Stimulated activated CD8-positive, alpha-beta memory T cell treated with anti-CD3 and anti-CD28 coated beads, Interleukin-4, amount 100 ng/mL, for 4 hours (primary cell): ENCODE measurements at places on chromosomes 2 and 18.

- no peak for DNase-seq
These were observed 54.0 kb downstream of the CLASP1 start for GRCh38 chr2:121595012-121595891.

DNA sequence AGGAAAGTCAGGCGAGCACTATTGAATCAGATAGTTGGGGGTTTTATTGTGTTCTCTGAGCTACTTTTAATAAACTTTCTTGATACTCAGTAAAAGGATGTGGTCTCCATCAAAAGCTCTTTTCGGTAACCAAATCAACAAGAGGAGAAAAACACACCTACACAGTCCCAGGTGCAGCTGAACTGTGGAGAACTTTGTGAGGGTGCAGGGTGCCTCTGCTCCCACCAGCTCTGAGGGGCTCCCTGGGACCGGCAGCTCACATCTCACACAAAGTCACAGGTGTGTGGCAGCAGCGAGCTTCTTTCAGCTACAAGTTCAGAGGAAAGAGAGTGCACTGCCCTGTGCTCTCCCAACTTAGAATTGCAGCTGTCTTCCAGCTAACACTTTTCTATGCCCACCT is 650.4 kb downstream of the RNF144A start:
- peak; percentile 21 for DNase-seq

DNA sequence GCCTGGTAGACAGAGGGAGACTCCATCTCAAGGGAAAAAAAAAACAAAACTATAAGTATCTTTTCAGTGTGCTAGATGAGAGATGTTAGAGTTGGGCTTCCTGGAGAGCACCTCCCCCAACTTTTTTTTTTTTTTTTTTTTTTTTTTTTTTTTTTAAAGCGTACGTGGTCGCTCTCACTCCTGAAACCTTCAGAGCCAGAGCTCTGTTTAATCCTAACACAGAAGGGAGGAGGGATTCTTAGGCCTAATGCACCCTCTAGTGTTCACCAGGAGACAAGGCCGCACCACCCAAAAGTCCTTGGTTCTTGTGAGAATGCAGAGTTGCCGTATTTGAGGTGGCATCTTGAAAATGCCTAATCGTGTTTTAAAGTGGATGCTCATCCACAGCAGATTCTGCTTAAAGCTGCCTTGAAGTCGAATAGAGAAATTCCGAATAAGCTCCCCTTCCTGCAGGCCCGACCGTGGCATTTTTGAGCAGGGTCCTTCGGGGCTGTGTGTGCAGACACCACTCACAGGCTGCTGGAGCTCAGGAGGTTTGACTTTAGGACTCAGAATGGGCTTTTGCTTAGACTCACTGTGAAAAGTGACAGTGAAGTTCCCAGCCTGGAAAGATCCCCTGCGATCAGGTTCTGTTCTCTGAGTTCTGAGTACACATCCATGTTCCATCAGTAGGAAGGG is 252.6 kb downstream of the AGAP1 start:
- DNase-seq: no peak

- DNase-seq: no peak
These were observed 15.3 kb upstream of the CIDEA start for GRCh38 chr18:12238826-12239225.

GRCh38 chr2:123717636-123718334 is 307.3 kb upstream of the CNTNAP5 start:
- no peak for DNase-seq

DNA sequence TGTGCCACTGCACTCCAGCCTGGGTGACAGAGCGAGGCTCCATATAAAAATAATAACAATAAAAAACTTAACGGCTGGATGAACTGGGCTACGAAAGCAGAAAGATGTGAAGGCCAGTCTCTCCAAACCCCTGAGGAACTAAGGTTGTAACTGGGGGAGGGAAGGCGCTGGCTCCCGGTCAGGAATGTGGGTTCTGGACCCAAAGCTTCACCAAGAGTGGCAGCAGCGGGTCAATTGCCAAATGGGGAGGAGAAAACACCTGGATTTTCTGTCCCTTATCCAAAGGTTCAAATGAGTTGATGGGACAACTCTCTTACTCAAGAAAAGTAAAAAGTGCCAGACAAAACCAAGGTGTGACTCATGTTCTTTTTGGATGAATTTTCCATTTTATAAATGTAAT is 60.1 kb upstream of the TFCP2L1 start:
- no peak for DNase-seq

- DNase-seq: no peak
These were observed 62.0 kb downstream of the TGIF1 start for GRCh38 chr18:3511980-3512379.

DNA sequence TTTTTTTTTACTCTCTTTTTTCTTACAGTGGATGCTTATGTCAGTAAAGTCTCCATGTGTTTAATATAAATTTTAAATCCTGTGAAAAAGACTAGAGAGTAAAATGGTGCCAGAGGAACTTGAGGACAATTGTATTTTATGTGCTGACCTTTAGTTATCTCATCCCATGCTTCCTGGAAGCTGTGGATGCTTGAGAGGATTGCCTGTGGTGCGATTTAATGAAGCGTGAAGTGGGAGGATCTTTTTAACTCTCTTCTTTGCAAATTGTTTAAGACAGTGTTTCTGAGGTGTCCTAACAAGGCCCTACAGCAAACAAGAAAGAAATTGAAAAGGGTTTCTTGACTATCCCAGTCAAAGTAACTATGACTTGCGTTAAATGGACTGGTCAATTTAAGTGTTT is 84.2 kb downstream of the DTNA start:
- no peak for DNase-seq
